Kidney epithelial cell (primary cell): ENCODE measurements at places on chromosomes 7 and 10. TPM values are rescaled to one million over a fixed set of nuclear protein-coding genes. Genes with fewer than 3 reads are reported as not detected.

The CRYGN gene
- total RNA-seq: 0.84 and 2.1 TPM in 2 replicates

The SH2B2 gene
- total RNA-seq: 10.0 and 11.4 TPM in 2 replicates

The SLC26A3 gene
- total RNA-seq: not detected in 2 replicates

- DNase-seq: no peak
Observed at GRCh38 chr7:150322114-150322832, 882 bp upstream of the LRRC61 start.

DNA sequence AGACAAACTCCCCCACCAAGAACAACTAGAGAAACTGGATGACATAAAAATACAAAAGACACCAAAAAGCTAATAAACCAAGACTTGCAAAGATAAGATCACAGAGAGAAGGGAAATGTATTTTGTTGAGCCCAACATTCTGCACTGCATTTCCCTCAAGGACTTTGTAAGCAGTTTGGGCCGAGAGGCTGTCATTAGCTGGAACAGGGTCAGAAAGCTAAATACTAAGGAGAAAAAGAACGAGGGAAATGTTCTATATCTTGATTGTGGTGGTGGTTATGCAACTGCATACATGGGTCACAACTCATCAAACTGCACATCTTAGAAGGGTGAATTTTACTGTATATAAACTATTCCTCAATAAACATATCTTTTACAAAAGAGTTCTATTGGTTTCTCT lies 315.0 kb downstream of the IPMK start:
- no peak for DNase-seq

DNA sequence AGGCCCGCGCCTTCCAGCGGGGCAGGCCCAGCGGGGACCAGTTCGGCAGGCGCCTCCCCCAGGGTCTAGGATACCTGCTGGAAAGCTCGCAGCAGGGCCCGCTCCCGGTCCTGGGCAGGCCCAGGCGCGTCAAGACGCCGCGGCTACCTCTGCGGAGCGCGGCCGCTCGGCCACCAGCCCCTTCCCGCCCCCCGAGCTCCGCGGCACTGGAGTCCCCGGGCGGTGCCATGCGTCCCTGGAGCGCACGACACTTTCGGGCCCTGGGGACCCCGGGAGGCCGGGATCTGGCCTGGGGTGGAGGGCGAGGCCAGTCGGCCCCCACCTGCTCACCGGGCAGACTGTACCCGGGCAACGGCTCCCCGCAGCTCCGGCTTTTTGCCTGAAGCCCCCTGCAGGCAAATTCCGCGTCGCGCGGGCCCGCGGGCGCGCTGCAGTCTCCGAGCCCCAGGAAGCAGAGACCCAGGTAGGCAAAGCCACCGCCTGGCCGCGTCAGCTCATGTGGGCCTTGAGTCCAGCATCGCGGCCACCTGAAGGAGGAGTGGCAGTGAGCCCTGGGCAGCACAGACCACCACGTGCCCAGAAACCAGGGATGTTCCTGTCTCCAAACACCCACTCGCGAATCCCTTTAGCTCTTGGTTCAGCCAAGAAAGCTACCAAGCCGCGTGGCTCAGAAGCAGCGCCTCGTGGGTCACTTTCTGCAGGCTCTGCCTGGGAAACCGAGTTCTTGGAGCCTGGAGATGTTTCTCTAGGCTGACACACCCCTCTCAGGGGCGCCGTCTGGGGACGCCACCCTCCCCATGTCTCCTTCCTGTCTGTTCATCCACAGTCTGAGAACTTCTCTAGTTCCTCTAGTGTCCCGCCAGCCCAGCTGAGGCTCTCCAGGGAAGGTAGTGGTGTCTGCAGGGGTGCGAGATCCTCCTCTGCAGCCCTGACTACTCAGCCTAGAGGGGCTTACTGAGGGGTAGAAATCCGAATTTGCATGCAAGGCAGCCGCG lies 46.1 kb upstream of the APBB1IP start:
- DNase-seq: no peak

- DNase-seq: no peak
Observed at GRCh38 chr7:24721481-24722001, 35.7 kb downstream of the GSDME start.

- no peak for DNase-seq
Observed at GRCh38 chr10:99450156-99450555, 19.7 kb upstream of the GOT1 start.

DNA sequence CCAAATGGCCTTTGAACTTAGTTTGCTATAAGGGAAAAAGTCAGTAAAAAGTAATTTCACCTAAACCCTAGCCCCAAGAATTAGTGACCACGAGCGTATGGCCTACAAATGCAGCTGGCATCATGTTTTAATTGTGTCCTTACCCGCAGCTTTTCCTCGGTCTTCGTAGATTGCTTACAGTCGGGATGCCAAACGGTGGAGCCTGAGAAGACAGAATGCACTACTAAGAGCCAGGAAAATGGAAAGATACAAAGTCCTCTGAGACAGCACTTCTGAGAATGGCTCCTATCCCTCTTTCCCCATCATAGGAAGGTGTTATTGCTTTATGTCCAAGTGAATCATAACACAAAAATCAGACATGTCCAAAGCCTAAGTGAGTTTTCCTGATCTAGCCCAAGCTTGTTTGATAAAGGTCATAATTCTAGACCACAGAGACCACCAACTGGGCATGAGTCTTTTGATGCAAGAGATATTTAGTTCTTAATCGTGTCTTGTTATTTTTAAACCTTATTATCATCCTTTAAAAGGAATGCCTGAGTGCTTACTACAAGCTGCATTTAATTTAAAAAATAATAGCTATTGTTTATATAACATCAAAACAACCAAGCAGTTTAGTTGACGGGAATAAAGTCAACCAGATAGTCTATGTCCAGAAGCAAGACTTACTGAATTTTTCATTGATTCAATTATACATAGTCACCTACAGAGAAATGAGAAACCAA lies 83.7 kb upstream of the AFAP1L2 start:
- no peak for DNase-seq

DNA sequence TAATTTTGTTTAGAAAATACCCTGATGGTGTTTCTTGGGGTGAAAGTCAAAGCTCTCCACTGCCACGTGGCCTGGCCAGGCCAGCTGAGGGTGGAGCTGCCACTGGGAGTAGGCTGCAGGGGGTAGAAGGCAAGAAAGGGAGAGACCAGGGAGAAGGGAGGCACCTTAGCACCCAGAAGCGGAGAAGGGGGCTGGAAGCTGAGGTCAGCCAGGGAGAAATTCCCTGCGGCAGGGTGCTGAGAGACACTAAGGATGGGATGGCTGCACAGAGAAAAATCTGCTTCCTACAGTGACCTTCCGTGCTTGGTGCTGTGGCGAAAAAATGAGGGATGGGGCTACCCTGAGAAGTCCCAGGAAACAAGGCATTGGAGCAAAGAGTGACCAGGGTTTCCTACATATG lies 143.7 kb downstream of the SLIT1 start:
- no peak for DNase-seq

- no peak for DNase-seq
Observed at GRCh38 chr7:27180431-27181420, 4.3 kb downstream of the HOXA11 start.

DNA sequence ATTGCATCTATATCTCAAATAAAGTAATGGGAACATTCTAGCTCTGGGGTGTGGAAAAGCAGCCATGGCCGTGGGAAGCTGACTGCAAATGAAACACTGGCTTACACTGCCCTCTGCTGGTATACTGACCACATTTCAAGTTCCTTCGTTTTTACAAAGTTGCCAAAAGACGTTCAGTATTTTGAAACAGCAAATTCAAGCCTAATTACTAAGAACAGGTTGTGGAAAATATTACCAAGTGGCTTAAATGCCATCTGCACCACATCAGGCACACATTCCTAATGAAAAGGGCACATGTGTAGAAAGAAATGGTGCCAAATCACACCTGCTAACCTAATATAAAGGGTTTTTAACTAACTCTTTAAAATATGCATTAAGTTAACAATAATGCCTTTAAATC lies 83.9 kb downstream of the JAZF1 start:
- DNase-seq: no peak

DNA sequence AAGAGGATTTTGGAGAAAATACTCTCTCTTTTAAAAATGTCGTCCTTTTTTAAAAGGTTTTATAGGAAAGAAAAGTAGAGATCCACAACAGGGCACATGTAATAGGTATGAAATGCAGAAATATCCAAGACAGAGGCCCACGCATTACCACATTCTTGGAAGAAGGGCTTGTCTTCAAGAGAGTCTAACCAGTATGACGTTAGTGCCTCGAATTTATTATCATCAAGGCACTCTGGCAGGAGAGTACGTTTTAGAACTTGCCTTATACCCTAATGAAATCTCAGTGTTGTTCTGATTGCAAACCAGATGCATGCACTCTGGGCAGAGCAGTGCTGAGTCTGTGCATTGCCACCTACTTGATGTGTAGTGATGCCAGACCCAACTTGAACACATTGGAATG lies 342.6 kb upstream of the NFE2L3 start:
- DNase-seq: no peak

GRCh38 chr10:88271761-88272543 lies 311.2 kb downstream of the RNLS start:
- no peak for DNase-seq
